NCI-H524 (cell line): ENCODE measurements at places on chromosomes 7 and 10.

DNA sequence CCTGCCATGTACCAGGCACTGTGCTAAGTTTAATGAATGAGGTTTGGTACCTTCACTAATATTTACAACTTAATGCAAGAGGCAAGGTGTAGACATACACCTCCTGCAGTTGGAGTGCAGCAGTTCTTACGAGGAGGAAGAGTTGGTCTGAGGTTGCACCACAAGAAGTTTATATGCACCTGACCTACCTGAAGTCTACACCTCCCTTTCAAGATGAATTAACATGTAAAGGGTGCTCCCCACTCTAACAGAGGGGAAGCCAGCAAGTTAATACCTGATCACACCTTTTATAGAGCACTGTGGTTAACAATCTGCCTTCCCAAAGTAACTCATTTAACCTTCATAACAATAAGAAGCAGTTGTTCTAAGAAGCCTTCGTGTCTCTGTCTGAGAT is 120.0 kb downstream of the LYZL1 start:
- no peak for DNase-seq

DNA sequence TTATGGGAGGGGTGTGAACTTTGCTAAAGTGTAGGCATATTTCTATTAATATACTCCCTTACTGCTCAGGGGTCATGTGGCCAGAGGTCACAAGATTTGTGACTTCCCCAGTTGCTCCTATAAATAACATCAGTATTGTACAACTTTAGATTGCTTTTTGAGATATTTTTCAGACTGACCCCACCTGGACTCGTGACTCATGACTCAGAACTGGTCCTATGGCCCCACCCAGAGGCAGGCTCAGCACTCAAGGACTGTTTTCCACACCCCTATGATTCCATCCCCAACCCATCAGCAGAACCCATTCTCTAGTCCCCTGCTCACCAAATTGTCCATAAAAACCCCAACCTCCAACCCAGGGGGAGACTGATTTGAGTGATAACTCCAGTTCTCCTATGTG is 2.7 kb upstream of the CUL2 start:
- no peak for DNase-seq

- no peak for DNase-seq
Measured at GRCh38 chr7:74430961-74431466, 22.7 kb upstream of the GTF2IRD1 start.

DNA sequence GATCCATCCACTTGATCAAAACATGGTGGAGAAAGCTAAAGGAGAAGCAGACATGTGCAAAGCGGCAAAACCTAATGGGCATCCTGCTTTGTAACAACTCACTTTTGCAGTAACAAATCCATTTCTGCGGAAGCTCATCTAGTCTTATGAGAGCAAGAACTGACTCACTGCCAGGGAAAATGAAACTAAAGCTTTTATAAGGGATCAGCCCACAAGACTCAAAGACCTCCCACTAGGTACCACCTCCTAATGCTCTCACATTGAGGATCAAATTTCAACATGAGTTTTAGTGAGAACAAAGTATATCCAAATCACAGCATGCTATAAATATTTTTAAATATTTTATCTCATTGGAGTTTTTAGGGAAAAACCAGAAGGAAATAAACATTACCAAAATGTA is 120.1 kb upstream of the GNAI1 start:
- DNase-seq, result no peak

- no peak for DNase-seq
Measured at GRCh38 chr7:39749717-39750116, 126.3 kb downstream of the RALA start.

DNA sequence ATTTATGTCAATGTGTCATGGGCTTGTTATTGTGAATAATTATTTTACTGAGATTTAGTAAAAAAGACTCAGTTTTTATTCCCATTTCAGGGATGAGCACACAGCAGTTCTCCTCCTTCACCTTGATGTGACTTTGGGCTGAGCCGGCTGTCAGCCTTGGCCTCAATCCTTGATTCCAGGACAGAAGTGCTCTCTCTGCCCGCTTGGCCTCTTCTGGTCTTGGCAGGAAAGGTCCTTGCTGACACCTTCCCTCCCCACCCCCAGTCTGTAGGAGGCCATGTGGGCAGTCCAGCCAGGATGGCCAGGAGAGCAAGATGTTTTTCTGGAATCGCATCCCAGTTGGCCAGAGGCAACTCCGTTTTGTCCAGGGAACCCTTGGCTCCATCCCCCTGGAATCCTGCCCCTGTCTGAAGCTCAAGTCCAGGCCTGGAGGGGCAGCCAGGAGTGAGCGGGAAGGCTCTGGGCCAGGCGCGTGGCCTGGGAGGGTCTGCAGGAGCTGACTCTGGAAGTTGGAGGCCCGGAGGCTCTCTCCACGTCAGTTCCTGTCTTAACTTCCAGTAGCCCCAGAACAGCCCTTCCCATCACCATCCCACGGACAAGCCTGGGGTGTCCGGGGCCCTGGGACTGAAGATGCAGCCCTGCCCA is 100.9 kb downstream of the PDGFA start:
- DNase-seq, result no peak
